ENCODE measurements at places on chromosomes 3 and 15. TPM values are rescaled to one million over a fixed set of nuclear protein-coding genes. Genes with fewer than 3 reads are reported as not detected.

TNFAIP8L3 gene
- 5.0 TPM for total RNA-seq

CYP1A1 gene
- total RNA-seq: 0.26 TPM

MME gene
- 25.3 TPM for total RNA-seq

MUC20 gene
- 6.8 TPM for total RNA-seq

ANKRD63 gene
- total RNA-seq: not detected

MTHFS gene
- 33.4 TPM for total RNA-seq

ACTRT3 gene
- 0.64 TPM for total RNA-seq

SYNM gene
- 0.26 TPM for total RNA-seq

WDR76 gene
- total RNA-seq: 2.1 TPM

PLA2G4B gene
- total RNA-seq: 8.2 TPM

PLA2G4E gene
- under 0.01 TPM for total RNA-seq
